NCI-H2227 treated with DMSO at 0.1 percent for 48 hours (cell line): ENCODE measurements at places on chromosomes 12 and 14.

DNA sequence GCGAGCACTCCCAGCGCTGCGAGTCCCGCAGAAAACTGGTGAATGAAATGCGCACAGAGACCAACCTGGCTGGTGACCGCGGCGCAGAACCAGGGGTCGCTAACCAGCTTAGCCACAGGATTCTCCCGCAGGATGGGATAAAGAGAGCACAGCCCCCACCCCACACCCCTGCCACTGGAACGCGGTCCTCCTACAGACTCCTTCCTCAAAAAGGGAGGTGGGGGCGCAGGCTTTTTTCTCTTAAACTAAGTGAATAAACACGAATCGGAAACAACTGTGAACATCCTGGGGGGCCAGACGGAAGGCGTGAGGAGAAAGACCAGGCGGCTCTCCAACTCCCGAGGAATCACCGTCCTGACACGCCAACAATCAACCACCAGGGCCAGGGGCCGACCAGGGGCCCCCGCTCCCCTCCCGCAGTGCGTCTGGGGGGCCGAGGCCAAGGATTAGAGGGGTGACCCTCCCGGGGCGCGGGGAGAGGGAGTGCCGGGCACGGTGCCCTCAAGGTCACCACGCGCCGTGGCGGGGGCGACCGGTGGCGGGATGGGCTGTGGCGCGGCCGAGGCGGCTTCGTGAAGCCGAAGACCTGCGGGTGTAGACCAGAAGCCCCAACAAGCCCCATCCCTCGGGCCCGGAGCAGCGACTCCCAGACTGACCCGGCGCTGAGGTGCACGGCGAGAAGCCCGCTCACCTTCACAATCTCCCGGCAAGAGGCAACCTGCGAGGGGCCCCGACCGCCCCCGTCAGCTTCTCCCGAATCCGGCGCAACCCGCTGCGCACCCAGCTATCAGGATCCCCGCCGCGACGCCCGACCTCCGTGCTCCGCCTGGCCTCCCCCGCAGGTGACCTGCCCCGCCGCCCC lies 704 bp downstream of the ATP2B1 start:
- DNase-seq, result no peak

GRCh38 chr14:79631276-79631675 lies 580.0 kb downstream of the DIO2 start:
- no peak for DNase-seq

GRCh38 chr14:47524524-47524923 lies 150.9 kb downstream of the MDGA2 start:
- no peak for DNase-seq

DNA sequence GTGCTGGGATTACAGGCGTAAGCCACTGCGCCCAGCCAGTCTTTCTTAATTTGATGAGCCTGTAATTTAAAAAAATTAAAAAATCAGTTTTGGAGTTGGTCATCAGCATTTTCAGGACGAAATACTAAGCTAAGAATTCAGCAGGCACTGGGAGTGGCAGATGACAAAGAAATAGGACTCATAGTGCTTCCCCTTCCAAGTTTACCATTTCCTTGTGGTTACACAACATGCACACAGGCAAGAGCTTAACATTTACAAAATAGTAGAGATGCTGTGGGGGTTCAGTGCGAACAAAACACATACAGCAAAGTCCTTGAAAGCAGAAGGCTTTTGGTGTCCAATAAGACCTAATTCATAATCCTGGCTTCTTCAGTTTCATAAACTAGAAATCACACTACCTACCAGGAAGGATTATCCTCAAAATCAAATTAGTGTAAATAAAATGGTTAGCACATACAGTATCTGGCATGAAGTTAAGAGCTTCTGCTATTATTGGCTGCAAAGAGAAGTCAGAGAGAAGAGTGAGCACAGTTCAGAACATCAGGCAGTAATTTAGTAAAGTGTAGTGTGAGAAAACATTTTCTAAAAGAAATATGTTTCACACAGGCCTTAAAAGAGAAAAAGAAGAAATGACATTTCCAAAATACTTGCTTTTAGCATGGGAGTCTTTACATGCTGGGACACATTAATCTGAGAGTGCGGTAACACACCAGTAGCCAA lies 22.2 kb upstream of the KIF21A start:
- DNase-seq, result no peak

GRCh38 chr12:1204581-1205121 lies 213.6 kb downstream of the ERC1 start:
- DNase-seq, result no peak

GRCh38 chr14:20617138-20618003 lies 24.1 kb downstream of the OR6S1 start:
- DNase-seq, result no peak

- DNase-seq, result no peak
These were observed 151.9 kb upstream of the ATF7IP start for GRCh38 chr12:14213542-14213941.

DNA sequence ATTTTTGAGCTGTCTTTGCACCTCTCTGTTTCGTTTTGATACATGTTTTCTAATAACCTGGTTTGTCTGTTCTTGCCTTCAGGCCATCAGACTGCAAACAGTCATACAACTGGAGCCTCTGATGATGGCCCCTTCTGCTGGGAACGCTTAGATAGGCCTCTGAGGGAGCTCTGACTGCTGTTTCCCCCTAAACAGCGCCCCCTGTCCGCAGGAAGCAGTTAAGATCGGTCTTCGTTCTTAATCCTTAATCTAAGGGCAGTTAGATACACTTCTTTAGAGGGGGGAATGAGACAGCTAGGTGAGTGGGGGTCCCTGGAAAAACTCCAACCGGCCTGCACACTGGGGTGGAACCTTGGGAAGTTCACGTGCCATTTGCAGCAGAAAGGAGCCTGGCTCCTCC lies 1338.8 kb upstream of the SEL1L start:
- no peak for DNase-seq

DNA sequence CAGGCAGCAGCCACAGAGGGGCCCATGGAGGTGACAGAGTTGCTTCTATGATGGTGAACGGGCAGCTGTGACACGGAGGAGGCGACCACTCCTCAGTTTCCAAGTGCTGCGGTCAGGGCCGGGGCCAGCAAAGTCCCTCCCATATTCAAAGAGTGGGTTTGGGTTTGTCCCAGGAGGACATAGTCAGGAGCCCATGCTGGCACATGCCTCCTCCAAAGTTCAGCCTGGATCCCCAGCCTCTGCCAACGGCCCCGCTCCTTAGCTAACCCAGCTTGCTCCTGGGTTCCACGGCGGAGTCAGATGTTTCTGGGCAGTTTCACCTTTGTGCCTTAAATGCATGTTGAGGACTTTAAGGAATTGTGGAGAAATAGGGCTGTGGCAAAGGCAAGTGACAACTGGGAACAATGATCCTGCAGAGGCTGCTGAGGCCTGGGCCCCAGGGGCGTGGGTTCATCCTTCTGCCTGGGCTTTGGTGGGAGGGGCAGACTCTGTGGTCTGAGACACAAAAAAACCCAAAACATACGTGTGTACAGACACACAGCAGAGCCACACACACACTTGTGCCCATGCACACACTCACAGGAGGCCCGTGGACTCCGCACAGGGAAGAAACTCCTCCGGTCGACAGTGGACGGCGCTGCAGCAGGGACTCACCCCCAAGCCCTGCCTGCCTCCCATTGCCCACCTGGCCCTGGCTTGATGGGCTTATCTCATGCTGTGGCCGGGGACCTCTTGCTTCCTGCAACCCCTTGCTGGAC lies 399.4 kb downstream of the TMEM121 start:
- DNase-seq, result no peak

GRCh38 chr12:15534322-15534721 lies 212.0 kb downstream of the PTPRO start:
- no peak for DNase-seq

GRCh38 chr12:8852119-8852518 lies 29.7 kb downstream of the A2ML1 start:
- DNase-seq, result no peak

DNA sequence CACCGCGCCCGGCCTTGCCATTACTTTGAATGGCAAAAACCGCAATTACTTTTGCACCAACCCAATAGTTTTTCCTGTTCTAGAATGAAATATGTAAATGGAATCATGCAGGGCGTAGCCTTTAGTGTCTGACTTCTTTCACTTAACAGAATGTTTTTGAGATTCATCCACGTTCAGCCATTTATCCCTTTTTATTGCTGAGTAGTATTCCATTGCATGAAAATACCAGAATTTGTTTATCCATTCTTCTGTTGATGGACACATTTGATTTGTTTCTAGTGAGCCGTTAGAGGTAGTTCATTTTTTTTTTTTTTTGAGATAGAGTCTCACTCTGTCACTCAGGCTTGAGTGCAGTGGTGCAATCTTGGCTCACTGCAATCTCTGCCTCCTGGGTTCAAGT lies 90.6 kb downstream of the SLC25A47 start:
- DNase-seq, result no peak
